K562 (cell line): ENCODE measurements at places on chromosomes 7 and 10.

GRCh38 chr7:156014808-156015207 lies 202.5 kb upstream of the SHH start:
- DNase-seq: no peak

DNA sequence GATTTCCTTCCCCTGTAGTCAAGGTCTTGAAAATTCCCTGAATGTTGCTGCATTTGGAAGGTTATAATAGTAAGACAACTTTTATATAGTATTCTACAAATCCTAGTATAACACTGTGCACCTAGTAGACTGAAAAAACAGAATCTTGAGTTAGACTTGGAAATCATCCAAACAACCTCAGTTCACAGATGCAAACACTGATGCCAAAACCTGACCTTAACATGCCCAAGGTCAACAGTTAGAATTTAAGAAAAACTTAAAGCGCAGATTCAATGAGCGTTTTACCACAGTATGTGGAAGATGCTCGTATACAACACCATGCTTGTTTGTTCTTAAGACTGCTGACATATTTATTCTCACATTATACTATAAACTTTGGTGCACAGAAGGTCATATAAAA lies 3.0 kb downstream of the PIP4K2A start:
- no peak for DNase-seq

DNA sequence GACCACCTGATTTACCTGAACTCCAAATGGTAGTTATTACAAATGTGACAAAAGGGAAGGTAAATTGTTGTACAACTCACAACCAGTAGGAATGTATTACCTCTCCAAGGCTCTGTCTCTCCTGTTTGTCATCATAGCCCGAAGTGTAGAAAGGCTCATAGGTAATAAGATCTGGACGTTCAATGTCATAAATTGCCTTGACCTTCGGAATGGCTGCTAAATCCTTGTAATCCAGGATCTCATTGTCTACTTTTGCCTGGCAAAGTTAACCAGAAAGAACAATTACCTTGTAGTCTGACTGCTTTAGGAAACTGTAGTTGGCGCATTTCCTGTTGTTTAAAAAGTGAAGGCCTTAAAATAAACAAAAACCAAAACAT lies 68.6 kb upstream of the AFAP1L2 start:
- DNase-seq: no peak

DNA sequence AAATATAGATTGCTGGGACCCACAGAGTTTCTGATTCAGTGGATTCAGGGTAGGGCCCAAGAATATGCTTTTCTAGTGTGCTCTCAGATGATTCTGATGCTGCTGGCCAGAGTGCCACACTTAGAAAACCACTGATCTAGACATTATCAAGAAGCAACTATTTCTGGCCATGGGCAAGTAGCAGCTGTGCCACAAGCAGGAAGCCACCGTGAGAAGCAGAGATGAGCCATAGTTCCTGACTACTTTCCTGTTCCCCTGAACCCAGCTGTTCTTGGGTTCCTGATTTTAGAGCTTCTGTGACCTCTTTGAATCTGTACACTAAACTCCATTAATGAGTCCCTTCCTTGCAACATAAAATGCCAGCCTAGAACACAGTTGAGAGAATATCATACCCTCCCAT lies 38.1 kb upstream of the PIK3AP1 start:
- DNase-seq: no peak

- no peak for DNase-seq
These were observed 172.4 kb downstream of the FZD1 start for GRCh38 chr7:91436655-91437054.

DNA sequence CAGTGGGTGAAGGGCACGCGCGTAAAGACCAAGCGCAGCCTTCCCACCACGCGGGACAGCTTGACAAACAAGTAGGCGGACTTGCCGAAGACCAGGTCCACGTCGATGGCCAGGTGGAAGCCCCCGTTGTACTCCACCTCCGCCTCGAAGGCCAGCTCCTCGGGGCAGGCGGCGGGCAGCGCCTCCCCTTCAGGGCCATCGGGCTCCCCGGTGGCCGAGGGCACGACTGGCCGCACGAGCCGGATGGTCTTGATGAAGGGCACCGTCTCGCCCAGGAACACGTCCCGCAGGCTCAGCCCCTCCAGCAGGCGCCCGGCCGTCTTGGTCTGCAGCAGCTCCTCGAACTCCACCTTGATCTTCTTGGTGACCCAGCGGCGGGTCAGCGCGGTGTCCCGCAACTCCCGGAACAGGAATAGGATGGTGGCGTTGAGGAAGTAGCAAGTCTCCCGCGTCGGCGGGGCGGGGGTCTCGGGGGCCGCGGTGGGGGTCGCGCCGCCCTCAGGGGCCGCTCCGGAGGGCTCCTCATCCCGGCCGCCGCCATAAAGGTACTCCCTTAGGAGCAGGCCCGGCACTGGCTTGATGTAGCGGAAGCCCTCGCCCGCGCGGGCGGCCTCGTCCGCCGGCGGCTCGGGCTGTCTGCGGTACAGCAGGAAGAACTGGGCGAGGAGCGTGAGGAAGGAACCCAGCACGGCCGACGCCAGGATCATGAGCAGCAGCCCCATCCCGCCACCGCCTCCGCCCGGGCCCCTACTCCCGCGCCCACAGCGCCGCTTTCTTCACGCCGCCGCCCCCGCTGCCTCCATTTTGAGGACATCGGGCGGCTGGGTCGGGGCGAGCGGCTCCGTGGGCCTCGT lies 507 bp downstream of the PDZD8 start:
- no peak for DNase-seq
